ENCODE measurements at places on chromosomes 6 and 20.

DNA sequence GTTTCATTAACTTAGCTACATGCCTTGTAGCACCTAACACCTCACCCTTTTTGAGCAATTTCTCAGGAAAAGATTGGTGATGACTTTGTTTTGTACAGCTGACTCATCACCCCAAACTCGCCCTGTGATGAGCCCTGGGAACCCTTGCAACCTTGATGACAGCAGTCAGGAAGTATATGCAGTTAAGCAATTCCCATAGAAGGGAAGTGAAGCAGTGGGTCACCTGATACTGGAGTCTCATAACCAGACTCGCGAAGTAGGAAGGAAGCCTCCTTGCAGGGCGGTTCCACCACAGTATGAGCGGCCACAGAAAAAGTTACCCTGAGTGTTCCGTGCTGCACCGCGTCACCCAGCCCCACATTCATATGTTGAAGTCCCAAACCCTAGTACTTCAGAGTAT, 82.0 kb upstream of the EDN1 start:
- peak; percentile 37 for DNase-seq

DNA sequence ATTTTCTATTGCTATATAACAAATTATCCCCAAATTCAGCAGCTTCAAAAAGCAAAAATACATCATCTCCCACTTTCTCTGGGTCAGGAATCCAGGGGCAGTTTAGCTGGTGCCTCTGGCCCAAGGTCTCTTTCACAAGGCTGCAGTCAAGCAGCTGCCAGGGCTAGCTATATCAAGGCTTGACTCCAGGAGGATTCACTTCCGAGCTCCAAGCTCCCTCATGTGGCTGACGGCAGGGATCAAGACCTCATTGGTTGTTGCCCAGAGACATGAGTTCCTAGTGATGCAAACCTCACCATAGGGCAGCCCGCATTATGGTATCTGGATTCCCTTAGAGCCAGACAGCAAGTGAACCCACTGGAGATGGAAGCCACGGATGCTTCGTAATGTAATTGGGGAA, 1.3 kb upstream of the VNN1 start:
- DNase-seq, result peak; percentile 69

DNA sequence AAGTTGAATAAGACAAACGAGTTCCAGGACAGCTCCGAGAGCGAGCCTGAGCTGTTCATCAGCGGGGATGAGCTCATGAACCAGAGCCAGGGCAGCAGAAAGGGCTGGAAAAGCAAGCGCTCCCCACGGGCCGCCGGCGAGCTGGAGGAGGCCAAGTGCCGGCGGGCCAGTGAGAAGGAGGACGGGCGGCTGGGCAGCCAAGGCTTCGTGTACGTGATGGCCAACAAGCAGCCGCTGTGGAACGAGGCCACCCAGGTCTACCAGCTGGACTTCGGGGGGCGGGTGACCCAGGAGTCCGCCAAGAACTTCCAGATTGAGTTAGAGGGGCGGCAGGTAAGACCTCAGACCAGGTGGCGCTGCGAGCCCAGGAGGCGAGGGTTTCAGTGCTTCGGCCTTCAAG, 56.0 kb upstream of the TMEM181 start:
- DNase-seq, result no peak

DNA sequence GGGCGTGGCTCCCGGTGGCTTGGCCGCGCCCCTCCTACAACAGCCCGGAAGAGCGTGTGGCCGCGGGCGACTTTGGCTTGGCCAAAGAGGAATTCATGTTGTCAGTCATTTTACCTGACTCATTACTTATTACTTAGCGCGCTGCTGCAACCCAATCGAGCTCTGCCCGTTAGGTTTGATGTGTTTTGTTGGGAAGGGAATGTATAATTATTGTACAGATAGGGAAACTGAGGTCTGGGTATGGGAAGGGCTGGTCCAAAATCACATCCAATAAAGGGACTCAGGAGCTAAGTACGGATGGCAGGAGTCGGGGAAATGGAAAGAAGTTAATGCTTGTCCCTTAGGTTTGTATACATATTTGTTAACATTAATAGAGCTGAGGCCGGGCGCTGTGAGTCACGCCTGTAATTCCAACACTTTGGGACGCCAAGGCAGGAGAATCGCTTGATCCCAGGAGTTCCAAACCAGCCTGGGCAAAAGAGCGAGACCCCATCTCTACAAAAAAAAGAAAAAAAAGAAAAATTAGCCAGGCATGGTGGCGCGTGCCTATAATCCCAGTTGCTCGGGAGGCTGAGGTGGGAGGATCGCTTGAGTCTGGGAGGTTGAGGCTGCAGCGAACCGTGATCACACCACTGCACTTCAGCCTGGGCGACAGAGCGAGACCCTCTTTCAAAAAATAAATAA, 639 bp upstream of the ZNF335 start:
- peak; percentile 85 for DNase-seq

DNA sequence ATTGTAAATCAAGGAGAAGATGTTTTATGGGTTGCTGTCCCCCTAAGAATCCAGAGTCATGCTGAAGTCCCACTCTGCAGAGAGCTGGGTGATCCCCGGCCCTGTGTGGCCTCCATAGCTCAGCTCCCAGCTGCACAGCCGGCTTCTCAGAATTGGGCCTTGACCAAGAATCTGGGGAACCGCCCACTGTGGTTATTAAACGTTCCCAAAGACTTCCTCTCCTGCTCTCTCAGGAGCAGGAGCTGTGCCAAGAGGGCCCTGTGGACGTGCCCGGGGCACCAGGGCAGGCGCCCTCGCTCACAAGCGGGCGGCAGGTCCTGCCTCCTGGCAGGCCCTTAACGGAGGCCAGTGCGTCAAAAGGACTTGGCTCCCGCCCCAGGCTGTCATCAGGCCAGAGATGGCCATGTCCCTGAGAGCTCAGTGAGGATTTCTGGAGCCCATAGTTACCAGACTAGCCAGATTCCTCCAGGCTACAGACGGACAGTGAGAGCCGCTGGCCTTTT, 30.4 kb downstream of the ZC3H12D start:
- DNase-seq, result peak; percentile 76

DNA sequence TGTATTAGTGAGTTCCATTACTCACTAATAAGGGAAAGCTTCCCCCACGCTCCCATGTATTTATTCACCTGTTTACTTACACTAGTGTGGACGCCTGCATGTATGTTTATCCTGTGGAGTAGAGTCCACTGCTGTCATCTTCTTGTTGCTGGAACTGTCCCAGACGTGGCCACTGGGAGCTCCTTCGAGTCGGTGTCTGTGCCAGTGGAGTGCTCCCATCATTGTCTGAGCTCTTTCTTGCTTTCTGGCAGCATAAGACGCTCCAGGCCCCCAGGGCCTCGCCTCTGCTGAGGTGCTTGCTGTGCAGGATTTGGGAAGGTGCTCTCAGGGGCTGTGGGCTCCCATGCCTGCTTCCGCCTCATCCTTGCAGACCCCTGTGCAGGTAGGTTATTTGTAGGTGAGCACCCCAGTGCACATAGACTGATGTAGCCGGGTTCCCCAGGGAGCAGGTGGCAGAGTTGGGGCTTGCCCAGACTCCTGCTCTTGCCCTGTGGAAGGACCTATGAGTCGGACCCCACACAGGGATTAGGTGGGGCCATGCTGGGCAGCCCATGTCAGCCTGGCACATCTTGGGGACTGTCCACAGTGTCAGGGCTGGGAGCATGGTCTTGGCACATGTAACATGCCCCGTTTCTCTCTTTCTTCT, 16.6 kb downstream of the PHACTR3 start:
- DNase-seq, result no peak

- no peak for DNase-seq
Observed at GRCh38 chr20:54377992-54378773, 97.2 kb upstream of the DOK5 start.

DNA sequence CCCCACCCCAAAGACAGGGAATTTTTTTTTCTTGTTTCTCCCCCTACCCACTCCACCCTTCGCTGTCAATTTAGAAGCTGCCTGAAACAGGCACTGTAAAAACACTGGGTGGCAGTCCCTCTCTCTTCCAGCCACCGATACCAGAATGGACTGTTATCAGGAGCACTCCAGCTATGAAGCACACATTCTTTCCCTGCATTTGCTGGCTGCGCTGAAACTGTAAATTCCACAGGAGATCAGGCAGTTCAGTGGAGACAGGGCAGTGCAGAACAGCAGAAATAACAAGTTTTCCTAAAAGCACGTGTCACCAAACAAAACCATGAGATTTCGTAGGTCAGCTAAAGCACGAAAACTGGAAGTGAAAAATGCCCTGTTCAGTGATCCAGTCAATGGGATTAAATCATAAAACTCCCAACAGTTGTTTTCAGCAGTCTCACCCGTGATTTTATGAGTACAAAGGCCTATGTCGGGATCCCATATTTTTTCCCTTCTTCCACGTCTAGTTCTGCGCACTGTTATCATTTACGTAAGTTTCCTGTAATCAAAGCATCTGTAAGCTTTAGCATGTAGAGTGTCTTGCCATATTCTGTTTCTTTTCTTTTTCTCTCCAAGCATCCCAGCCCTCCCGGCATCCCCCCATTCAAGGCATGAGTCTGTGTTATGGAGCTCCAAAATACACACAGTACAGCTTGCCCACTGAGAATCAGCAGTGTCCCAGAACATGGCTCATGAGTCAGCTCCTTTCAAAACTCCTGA, 359.9 kb upstream of the EPHA7 start:
- DNase-seq, result peak; percentile 62

GRCh38 chr6:11804701-11805100, 26.1 kb upstream of the ADTRP start:
- no peak for DNase-seq

GRCh38 chr6:90795078-90795477, 208.2 kb upstream of the MAP3K7 start:
- DNase-seq, result no peak

DNA sequence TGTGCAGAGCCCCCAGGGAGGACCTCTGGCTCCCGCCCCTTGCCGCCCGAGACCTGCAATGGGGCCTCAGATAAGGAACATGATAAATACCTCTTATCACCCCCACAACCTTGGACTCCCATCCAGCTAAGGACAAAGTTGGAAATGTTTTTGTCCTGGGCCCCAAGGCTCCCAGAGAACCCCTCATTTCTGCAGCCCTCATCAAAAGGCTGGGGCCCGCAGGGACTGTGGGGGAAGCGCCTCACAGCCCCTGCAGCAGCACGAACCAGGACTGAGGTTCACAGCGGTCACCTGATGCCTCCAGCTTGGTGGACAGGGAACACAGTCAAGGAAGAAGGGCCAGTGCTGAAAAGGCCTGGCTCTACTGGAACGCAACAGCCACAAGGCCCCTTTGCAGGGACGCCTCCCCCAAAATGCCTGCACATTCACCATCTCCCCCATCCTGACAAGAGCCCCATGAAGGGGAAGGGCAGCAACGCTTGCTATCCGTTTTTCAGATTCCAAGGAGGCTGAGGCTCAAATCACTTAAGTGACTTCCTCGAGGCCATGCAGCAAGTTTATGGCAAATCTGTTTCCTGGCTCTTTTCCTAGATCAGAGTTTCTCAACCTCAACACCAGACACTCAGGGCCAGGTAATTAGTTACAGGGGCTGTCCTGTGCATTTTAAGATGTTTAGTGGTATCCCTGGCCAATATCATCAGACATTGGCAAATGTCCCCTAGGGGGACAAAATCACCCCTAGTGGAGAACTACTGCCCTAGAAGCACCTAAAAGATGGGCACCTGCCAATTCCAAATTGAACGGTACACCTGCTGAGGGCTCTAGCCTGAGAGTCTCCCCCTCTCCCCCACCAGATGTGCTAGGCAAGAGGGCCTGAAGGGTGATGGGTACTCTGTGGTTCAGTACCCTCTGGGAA, 10.6 kb downstream of the TFEB start:
- DNase-seq, result peak; percentile 29

DNA sequence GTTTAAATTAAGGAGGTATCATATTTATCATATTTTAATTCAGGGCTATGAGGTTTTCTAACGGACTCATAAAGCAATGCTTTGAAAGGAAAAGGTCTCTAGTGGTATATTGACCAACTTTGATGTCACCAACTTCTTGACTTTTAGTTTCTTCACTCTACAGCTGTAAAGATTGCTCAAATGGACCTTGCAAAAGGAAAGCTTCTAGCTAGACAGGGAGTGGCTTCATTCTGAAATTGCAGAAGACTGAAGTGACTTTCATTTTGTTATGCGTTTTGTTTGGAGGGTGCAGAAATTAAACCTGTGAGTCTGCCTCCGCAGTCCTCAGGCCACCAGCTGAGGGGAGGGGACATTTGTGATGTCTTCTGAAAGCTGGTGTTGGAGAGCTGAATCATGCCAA, 95.7 kb downstream of the SLC24A3 start:
- DNase-seq, result no peak

- DNase-seq, result peak; percentile 38
Observed at GRCh38 chr6:17392978-17393891, at the start of gene CAP2. Gene CAP2, plus strand, starts transcription at chr6:17393595. Its CDS starts 27,961 bp downstream, at chr6:17421556.

DNA sequence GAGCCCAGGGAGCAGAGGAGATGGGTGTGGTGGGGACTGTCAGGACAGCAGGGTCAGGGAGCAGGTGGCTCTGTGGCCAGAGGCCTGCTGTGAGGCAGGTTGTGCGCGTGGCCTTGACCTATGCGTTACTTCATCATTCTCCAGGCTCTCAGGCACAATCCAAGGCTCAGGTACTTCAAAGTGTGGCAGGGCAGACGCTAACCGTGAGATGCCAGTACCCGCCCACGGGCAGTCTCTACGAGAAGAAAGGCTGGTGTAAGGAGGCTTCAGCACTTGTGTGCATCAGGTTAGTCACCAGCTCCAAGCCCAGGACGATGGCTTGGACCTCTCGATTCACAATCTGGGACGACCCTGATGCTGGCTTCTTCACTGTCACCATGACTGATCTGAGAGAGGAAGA, 535 bp downstream of the NCR2 start:
- no peak for DNase-seq

- DNase-seq, result no peak
Observed at GRCh38 chr6:80535914-80536565, 429.6 kb downstream of the BCKDHB start.

All from renal cortical epithelial cell (primary cell).